Stimulated activated CD4-positive, alpha-beta T cell treated with anti-CD3 and anti-CD28 coated beads, Interleukin-4, amount 100 ng/mL, for 4 hours (primary cell): ENCODE measurements at places on chromosomes 16 and 17.
A peak's percentile ranks its signal among the peaks of the same experiment; 100 is the strongest.

DNA sequence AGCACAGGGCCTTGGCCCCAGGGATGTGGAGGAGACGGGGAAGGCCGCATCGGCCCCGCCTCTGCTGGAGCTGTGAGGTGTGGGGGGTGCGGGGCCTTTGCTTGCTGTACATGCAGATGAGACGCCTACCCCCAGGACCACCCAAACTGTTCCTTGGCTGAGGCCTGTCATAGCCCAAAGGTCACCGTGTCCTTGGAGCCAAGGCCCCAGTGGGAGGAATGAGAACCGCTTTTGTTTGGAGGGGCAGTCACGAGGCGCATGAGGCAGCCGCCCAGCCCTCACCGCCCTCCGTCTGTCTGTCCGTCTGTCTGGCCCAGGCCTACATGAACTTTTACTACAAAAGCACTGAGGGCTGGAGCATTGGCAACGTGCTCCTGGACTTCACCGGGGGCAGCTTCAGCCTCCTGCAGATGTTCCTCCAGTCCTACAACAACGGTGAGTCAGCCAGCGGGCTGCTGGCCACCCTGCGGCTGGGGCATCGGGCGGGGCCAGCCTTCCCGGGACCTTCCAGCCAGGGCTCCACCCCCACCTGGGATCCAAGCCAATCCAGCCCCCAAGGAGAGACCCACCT lies 8.8 kb downstream of the TAX1BP3 start:
- DNase-seq = no peak

GRCh38 chr17:41967141-41967920 lies 736 bp downstream of the CNP start:
- DNase-seq = peak; percentile 23

- DNase-seq = no peak
These were observed 551.8 kb upstream of the KIF2B start for GRCh38 chr17:53270936-53271335.

DNA sequence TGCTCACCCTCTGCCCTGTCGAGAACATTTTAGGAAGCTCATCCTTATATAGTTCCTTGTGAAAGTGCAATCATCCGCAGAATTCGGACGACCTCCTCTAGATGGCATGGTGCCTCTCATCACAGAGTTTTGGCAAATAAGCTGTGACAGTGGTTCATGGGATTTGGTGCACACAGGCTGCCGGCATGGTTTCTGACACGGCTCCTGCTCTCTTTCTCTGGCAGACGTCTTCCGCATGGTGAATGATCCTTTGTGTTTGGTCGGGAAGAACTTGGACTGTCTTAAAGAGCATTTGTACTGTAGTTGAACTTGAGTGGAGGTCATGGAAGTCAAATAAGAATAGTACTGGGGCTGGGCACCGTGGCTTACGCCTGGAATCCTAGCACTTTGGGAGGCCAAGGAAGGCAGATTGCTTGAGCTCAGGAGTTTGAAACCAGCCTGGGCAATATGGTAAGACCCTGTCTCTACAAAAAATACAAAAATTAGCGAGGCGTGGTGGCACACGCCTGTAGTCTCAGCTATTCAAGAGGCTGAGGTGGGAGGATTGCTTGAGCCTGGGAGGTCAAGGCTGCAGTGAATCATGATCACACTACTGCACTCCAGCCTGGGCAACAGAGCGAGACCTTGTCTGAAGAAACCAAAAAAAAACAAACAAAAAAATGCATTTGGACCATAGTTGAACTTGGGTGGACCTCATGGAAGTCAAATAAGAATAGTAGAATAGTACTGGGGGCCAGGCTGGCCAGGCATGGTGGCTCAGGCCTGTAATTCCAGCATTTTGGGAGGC lies 34.7 kb upstream of the NAT9 start:
- DNase-seq = no peak

- no peak for DNase-seq
These were observed 219.7 kb upstream of the HSBP1 start for GRCh38 chr16:83588070-83588469.

DNA sequence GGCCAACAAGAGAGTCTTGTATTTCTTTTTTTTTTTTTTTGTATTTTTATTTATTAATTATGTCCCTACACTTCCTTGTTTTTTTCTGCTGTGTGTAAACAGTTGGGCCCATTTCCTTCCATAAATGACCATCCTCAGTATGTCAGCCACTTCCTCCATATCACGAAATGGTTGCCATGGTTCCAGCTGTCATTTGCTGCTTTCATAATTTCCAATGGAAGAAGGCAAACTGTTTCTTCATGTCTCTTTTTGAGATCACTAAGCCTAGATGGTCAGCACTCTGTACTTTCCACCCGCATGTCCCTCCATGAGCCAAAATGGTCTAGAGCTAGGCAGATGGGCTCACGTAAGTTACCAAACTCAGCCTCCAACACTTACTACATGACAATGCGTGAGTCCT lies 133.5 kb upstream of the FOXF1 start:
- DNase-seq = no peak

GRCh38 chr17:21677911-21678310 lies 14.4 kb upstream of the KCNJ18 start:
- no peak for DNase-seq

- DNase-seq = no peak
These were observed 36.6 kb upstream of the EMP2 start for GRCh38 chr16:10616756-10617640.

- DNase-seq = no peak
These were observed 4.9 kb downstream of the SOX9 start for GRCh38 chr17:72125742-72126141.

GRCh38 chr16:56478281-56479049 lies 27.1 kb downstream of the OGFOD1 start:
- no peak for DNase-seq

GRCh38 chr16:23788685-23789084 lies 33.9 kb downstream of the CHP2 start:
- no peak for DNase-seq

GRCh38 chr17:19000531-19001325 lies 3.8 kb downstream of the FAM83G start:
- DNase-seq = no peak

DNA sequence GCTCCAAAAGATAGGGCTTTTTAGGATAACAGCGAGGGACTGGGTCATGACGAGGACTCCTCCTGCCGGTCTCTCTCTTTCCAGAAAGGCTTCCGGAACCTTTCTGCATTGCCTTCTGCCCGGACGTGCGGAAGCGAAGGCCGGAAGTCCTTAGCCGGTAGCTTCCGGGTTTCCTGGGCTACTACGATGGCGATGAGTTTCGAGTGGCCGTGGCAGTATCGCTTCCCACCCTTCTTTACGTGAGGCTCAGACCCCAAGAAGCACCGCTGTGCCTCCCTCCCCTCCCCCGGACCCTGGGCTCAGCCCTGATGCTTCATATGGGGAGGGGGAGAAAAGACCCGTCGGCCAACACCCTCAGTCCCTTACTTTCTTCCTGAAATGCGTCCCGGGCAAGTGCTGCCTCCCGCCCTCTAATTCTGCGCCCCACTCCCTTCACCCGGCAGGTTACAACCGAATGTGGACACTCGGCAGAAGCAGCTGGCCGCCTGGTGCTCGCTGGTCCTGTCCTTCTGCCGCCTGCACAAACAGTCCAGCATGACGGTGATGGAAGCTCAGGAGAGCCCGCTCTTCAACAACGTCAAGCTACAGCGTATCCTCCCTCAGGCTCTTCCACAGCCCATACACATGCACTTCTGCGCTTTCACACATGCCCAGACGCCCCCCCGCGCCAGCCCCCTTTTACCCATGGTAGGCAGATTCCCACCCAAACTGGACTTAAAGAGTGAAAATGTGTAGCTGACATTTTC lies at the start of gene VPS25:
VPS25 (plus strand) TSS at position 160 of the 746 bp plus-strand sequence; CDS start at position 187, 27 bp downstream.
- DNase-seq = peak; percentile 66

- no peak for DNase-seq
These were observed 44.7 kb downstream of the ABCC1 start for GRCh38 chr16:15993946-15994665.

GRCh38 chr17:48704361-48705248 lies 17.7 kb downstream of the PRAC1 start:
- no peak for DNase-seq

- no peak for DNase-seq
These were observed 34.1 kb downstream of the CUEDC1 start for GRCh38 chr17:57920916-57921703.
